NCI-H524 (cell line): ENCODE measurements at places on chromosomes 2 and 18.

DNA sequence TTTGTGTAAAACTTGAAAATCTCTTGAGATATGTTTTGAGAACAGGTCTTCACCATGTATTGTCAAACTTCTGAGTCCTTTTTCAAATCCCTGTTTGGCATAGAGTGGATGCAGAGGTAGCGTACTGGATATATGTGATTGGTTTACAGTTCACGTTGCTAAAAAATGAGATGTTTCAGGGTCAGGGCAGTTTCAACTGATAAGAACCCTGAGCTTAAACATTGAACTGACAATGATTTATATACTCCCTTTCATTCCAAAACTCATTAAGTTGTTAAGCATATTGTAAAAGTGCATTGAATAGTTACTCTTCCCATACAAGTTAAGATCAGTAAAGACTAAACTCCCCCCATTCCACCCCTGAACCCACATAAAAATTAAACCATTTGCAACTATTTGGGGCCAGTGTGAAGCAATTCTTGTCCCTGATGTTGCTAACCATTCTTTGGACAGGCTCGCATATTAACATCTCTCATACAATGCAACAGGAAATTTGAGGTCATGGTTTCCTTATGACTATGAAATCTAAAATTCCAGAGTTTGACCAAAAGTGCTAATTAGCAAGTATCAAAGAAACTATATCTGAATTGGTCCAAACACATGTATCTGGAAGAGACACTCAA is 470.9 kb upstream of the ACVR2A start:
- no peak for DNase-seq

DNA sequence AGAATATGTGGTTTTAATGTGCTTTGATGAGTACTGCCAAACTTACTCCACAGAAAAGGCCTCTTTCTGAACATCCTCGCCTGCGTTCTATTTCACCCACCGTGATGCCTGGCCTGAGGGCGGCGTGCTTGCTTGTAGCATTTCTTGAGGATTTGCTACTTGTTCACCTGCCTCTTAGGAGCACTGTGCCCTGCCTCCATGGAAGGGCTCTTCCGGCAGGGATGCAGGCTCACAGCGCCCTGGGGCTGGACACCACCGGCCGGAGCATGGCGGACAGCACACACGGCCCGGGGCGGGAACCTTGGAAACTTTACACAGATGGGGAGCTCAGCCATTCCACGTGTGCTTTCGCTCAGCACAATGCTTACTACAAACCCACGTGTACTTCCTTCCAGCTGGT is 37.1 kb downstream of the ANO7 start:
- no peak for DNase-seq

GRCh38 chr2:178479275-178479616 is 846 bp upstream of the FKBP7 start:
- no peak for DNase-seq

GRCh38 chr2:21467910-21468309 is 344.1 kb downstream of the TDRD15 start:
- no peak for DNase-seq

DNA sequence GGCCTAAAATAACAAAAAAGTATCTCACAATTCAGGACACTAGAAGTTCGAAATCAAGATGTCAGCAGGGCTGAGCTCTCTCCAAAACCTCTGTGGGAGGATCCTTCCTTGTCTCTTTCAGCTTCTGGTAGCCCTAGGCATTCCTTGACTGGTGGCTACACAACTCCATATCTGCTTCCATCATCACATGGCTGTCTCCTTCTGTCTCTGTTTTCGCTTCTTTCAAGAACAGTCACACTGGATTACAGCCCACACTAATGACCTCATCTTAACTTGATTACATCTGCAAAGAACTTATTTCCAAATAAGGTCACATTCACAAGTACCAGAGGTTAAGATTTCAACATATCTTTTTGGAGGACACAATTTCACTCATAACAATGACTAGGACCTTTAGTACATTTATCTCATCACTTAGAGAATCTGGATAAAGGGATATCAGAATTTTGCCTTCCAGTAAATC is 275.2 kb downstream of the IRS1 start:
- no peak for DNase-seq

- no peak for DNase-seq
These were observed 102.2 kb upstream of the ASB18 start for GRCh38 chr2:236366397-236366796.

GRCh38 chr2:9307535-9307934 is 100.9 kb downstream of the ASAP2 start:
- DNase-seq, result no peak

DNA sequence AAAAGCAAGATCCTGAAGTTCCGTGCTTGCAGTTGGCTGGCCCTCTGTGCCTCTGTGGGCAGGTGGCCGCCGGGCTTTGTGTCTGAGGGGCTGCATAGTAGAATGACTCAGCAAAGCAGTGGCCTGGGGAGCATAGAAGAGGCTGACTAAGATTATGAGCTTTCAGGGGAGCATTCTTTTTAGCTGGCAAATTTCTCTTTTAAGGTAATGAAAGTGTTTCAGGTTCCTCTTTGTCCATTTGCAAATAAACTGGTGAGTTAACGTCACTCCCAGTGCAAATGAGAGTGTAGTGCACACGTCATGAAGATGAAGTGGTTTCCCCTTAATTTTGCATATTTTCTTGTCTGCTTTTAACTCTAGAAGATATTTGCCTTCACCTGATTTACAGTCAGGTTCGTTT is 98.6 kb downstream of the BCL2L11 start:
- DNase-seq, result no peak

DNA sequence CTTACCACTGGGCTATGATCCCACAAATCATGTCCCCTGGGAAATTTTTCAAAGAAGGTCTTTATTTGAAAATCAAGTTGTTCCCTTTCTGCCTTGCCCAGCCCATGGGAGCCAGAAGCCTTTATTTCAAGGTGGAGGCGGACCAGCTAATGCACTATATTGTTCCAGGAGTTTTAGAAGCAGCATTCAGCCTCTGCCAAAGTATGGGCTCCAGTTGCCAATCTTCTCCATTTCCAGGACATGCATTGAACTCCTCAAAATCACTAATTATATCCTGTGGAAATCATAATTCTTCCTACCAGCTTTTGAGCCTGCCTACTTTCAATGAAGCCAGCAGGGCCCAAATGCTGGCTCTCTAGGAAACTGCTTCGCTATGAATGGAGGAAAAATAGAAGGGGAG is 195.8 kb downstream of the RAD51AP2 start:
- no peak for DNase-seq

- DNase-seq, result no peak
These were observed 129.4 kb upstream of the ASB18 start for GRCh38 chr2:236393581-236393980.

DNA sequence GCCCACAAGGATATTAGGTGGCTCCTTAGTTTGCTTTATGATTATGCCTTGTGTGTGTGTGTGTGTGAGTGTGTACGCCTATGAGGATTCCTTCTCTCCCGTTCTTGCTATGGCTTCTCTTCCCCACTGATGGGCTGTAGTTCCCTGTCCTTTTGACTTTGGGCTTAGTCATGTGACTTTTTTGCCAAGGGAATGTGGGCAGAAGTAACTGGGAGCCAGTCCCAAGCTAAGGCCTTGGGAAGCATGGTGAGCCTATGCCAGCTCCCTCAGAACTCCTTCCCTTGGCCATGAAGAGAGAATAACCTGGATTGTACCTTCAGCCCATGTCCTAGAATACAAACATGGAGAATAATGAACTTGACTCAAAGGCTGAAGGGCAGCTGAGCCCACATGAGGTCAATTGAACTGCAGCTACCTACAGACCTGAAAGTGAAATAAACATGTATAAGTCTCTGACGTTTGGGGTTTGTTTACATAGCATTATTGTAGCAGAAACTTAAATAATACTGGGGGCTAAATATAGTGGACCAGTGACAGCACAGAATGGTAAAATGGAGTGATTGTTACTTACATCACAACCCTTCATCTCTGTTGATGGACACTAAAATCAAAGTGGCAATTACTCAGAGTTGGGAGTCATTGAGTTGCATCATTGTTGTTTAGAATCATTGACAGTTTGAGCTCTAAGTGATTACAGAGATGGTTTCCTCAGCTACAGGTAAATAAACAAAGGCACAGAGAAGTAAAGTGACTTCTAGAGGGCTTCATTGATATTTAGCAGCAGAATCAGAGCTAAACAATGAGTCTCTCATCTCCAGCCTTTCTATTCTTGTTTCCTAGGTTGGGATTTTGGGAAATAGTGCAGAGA is 15.3 kb upstream of the IL36G start:
- no peak for DNase-seq

- DNase-seq, result no peak
These were observed 119.2 kb downstream of the CYP26B1 start for GRCh38 chr2:72028351-72028995.

- DNase-seq, result no peak
These were observed 168.5 kb downstream of the EN1 start for GRCh38 chr2:118678985-118679384.

DNA sequence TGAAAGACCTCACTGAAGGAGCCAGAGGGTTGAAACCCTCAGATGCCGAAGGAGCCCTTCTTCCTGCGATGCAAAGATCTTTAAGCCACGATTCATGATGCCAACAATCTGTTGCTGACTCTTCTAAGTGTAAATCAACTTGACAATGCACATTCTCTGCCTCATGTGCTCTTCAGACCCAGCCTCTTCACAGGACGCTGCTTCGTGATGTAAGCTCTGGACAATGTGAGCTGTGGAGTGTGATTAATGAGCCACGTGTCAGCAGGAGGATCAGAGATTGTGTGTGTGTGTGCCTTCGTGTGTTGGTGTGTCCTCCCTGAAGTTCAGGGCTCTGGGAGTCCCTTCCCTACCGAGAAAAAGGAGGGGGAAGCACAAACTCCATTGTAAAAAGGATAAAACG is 26.5 kb upstream of the TWIST2 start:
- DNase-seq, result no peak

DNA sequence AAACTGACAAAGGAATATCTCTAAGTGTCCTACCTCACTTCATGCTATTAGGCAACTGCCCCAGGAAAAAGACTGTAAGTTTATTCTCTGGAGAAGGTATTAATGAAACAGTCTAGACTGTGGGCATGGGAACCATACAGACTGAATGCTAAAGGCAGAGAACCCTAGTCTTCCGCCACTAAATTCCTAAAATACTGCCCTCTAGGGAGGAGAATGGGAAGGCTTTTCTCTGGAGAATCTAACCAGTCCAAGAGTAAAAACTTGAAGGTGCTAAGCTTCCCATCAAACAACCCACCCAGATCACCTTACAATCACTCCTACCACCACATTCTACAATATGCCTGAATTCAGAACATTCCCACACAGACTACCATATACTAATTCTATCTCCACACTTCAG is 3.4 kb downstream of the SRBD1 start:
- no peak for DNase-seq

DNA sequence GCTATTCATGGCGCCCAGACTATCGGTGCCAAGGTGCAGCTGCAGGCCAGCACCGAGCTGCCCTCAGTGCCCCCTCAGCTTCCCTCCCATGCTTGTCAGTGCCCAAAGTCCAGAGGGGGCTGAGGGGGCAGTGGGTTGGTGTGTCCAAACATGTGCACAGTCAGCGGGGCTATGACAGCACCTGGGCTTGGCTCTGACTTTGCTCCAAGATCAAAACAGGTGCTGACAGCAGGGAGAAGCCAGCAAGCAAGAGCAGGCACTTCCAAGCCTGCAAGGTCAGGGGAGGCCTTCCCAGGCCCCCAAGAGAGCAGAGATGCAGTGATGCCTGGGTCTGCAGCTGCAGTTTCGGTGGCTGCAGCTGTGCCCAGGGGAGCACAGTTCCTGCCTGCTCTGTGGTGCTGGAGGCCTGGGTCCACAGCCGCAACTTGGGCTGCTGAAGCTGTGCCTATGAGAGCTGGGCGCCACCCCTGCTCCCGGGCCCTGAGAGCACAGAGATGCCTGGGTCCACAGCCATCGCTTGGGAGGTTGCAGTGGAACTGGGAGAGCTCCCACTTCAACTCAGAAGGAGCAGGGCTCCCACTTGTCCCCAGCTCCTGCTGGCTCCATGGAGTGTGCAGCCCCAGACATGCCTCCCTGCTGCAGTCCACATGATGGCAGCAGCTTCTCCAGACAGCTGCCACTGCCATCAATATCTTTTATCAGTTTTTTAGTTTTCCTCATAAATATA is 775.3 kb upstream of the POU3F3 start:
- DNase-seq, result peak; percentile 4

- no peak for DNase-seq
These were observed 14.0 kb upstream of the PRKCE start for GRCh38 chr2:45637440-45637839.

- DNase-seq, result no peak
These were observed 13.4 kb upstream of the DCTN1 start for GRCh38 chr2:74393525-74393924.

DNA sequence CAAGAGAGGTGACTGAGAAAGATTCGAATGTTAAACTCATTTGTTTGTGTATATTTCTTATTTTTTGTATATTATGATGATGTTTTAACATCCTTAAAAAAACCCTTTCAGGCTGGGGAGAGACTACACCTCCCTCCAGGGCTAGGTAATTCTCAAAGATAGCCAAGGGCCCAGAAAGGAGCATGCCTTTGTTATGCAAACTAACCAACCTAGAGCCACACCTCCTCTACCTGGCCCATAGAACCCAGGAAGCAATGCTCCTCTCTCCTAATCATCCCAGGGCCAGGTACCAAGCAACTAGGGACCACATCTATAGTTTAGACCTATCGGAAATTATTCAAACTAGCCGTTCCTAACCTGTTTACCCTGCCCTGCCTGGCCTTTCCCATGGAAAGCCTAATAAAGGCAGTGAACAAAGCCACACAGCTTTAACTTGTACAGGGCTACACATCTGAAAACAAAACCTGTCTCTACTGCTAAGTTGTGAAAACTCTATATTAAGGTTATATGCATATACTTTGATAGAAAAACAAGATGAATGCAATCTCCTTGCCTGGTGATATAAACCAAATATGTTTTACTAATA is 79.7 kb downstream of the COLEC12 start:
- no peak for DNase-seq
